ENCODE measurements at places on chromosomes 12 and 14. TPM values are rescaled to one million over a fixed set of nuclear protein-coding genes. Genes with fewer than 3 reads are reported as not detected.

Gene SMCO2
- total RNA-seq: not detected

DNA sequence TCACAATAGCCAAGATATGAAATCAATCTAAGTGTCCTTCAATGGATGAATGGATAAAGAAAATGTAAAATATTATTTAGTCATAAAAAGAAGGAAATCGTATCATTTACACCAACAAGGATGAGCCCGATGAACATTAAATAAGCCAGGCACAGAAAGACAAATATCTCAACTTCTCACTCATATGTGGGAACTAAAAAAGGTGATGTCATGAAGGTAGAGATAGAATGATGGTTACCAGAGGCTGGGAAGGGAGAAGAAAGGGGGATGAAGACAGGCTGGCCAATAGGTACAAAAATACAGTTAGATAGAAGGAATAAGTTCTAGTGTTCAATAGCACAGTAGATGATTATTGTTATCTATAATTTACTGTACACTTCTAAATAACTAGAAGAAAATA is 94.9 kb upstream of the RAP1B start:
- DNase-seq: no peak

Gene MGP
- total RNA-seq: not detected

DNA sequence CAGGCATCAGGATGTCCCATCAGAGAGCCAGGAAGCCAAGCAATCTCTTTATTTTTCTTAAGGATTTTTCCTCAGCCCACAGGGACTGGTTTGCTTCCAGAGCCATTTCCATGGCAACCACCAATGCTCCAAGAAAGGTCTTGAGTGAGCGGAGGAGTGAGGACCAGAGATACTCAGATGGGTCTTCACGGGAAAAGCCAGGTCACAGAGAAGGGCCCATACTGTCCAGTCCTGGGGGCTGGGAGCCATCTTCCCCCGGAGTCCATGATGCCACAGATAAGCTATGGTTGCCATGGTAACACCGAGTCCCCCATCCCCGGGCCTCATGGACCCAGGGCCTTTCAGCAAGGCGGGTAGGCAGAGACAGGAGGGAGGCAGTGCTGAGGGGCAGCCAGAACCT is 28.6 kb downstream of the CMKLR1 start:
- peak; percentile 23 for DNase-seq

DNA sequence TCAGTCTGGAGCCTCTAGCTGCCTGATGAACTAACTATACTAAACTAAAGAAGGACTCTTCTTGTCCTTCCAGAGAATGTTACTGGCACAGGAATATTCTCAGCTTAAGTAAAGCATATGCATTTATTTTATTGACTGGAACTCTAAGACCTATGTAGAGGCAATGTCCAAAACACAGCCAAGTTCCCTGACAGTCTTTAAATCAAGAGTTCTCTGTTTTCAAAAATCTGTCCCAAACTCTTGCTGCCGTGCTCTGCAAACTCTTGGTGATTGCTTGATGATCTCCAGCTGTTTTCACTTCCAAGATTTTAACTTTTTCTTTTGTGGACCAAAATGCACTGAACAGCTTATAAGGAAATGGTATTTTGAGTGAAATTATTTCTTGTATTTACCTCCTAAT is 67.5 kb upstream of the DAAM1 start:
- DNase-seq: no peak

DNA sequence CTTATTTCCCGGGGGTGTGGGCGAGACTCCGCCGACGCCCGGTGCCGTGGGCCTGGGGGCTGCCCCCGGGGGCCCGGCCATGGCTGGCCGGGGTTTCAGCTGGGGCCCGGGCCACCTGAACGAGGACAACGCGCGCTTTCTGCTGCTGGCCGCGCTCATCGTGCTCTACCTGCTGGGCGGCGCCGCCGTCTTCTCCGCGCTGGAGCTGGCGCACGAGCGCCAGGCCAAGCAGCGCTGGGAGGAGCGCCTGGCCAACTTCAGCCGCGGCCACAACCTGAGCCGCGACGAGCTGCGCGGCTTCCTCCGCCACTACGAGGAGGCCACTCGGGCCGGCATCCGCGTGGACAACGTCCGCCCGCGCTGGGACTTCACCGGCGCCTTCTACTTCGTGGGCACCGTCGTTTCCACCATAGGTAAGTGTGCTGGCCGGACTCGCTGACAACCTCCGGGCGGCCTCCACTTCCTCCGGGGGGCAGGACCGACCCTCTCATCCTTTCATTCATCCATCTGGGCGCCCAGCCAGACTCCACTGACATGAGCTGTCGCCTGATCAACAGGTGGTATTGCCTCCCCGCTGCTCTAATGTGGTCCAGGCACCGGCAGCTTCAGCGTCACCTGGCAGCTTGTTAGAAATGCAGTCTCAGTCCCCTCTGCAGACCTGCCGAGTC is 467 bp downstream of the KCNK13 start:
- DNase-seq: peak; percentile 58

DNA sequence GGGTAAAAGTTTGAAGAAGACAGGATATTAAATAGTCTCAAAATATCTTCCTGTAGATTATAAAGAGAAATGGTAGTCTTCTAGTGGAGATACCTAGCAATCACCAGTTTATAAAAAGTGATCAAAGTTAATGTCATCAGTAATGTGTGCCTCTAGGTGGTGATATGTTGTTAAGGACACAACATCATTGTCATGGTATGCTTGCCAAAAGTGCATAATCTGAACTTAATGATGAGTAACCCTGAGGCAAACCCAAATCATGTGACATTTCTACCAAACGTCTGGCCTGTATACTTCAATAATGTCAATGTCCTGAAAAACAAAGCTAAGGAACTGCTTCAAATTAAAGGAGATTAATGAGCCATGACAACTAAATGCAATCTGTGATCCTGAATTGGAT is 214.7 kb downstream of the PHLDA1 start:
- DNase-seq: no peak

Gene TTC6
- not detected for total RNA-seq

Measured in GM23338 (cell line).